ENCODE measurements at places on chromosomes 1 and 21.
A peak's percentile ranks its signal among the peaks of the same experiment; 100 is the strongest.

GRCh38 chr1:224251741-224252146 is 68.7 kb downstream of the DEGS1 start:
- DNase-seq, result no peak

DNA sequence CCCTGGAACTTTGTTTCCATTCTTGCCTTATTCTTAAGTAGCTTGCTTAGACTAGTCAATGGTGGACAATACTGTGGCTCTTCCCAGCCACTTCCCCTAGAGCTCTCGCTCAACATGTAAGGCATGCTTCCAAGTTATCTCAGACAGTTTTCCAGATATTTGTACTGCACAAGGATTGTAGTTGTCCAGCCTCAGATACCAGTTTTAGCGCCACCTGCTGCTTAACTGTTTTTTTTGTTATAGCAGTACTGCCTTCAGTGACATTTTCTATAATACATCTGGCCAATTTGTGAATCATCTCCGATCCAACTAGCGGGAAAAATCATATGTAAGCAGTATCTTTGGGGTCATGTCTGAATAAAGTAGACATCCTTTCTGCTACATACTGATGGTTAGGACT is 346.7 kb upstream of the ADGRL4 start:
- no peak for DNase-seq

- no peak for DNase-seq
Measured at GRCh38 chr1:205416322-205416721, 5.5 kb downstream of the LEMD1 start.

GRCh38 chr21:36229181-36229580 is 72.6 kb downstream of the DOP1B start:
- no peak for DNase-seq

GRCh38 chr1:4964634-4965345 is 310.4 kb downstream of the AJAP1 start:
- no peak for DNase-seq

DNA sequence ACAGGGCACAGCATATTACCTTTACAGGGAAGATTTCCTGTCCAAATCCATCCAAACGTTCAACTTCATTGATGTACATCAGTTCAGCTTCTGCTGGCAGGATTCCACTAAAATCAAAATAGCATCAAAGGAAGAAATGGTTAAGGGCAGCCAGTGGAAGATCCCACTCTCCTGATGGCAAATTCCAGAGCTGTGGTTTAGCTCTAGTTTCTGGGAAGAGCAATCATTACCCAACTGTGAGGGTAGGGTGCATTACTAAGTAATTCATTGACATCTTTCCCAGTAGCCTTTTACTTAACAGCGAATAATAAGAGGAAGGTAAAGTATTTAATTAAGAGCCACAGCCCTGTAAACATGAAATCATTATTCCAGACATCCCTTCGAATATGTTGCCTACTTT is 120.7 kb downstream of the SMYD2 start:
- DNase-seq, result no peak

DNA sequence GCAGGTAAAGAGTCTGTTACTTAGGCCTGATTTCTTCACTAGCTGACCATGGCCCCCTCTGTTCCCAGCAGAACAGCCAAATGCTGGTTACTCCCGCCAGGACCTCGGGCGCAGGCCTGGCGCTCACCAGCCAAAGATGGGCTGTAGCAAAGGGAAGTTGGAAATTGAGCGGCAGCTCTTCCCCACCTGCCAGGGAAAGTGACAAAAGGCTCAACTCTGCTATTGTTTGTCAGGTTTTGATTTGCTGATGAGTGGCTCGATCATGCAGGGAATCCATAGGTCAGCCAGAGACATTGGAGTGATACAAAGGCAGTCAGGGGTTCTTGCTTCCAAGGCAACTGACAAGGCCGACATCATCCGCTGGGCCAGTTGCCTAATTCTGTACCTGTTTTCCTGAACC is 120.1 kb downstream of the ASTN1 start:
- no peak for DNase-seq

GRCh38 chr1:95966866-95967265 is 732.9 kb downstream of the RWDD3 start:
- no peak for DNase-seq

- DNase-seq, result no peak
Measured at GRCh38 chr1:203726417-203726867, 38.5 kb upstream of the LAX1 start.

GRCh38 chr1:179757933-179758332 is 14.8 kb downstream of the FAM163A start:
- no peak for DNase-seq

DNA sequence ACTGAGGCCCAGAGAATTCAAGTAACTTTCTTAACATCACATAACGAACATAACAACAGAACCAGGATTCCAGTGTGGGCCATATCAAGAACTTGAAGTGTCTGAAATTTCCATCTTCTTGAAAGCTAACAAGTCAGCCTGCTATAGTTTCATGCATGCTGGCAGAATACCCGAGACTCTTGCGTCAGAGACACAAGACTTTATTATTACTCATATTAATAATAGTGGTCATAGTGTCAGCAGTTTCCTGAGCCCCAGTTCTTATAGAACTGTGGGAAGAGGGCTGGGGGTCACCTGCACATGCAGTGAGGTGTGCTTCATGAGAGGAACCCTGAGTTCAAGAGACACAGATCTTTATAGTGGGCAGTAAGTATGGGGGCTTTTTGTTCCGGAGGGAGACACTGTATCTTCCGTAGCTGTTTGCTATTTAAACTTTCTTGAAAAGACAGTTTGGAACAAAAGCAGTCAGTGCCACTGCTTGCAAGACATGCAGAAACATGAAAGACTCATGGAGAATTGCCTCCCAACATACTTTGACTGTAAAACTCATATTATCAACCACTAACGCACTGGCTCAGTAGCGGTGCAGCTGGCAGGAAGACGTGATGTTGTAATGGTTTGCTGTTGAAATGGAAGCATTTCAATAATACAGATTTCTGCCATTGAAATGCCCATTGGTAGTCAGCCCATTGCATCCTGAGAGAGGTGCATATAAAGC is 339.2 kb downstream of the ADGRL2 start:
- no peak for DNase-seq

DNA sequence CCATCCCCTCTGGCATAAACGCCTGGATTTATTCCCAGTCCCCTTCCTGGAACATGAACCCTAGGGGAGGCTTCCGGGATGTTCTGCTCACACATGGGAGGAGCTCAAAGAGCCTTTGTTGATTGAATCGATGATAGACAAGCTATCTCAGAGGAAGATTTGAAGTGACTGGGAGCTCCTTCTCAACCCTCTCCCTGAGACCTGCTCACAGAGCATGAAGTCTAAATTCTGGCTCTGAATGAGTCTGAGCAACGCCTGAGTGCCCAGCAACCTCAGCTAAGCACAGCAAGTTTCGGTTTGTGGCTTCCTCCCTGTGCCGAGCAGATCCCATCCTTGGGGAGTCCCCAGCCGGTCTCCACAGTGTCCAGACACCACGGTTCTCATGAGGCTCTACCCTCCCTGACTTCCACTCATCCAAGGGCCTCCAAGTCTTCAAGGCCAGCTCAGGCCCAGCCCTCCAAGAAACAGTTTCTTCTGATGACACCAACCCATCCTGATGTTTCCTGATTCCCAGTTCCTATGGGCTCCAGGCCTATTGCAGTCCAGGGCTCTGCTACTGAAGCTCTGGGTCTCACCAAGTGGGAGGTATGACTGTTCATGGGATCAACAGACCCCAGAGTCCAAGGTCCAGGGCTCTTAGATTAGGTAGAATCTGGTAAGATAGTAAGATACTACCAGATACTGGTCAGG is 190.8 kb downstream of the DYRK1A start:
- DNase-seq, result no peak

DNA sequence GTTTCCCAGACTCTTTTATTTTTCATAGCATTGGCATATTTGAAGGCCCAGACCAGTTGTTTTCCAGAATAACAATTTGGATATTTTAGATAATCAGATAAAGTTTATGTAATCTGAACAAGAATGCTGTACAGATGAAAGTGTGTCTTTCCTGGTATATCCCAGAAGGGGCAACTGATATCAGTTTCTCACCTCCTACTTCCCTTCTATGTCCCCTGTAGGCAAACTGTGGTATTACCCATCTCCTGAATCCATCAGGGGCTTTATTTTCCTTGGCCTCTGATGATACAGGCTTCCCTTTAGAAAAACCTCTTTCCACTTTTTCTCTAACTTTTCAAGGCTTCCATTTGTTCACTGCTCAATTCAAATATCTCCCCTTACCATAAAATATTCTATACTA is 87.5 kb upstream of the RGS1 start:
- DNase-seq, result no peak

GRCh38 chr1:63294803-63295594 is 27.4 kb upstream of the FOXD3 start:
- no peak for DNase-seq

DNA sequence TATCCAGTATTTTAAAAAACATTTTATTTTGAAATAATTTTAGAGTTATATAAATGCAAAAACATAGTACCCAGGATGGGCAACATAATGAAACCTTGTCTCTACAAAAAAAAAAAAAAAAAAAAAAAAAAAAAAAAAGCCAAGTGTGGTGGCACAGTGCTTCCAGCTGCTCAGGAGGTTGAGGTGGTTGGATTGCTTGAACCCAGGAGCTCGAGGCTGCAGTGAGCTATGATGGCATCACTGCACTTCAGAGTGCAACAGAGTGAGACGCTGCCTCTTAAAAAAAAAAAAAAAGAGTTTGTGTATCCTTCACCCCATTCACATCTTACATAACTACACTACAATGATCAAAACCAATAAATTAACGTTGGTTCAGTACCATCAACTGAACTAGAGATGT is 115.6 kb upstream of the KIF26B start:
- no peak for DNase-seq

GRCh38 chr21:40881767-40882166 is 34.8 kb upstream of the DSCAM start:
- DNase-seq, result no peak

GRCh38 chr1:224113545-224113917 is 380 bp upstream of the FBXO28 start:
- no peak for DNase-seq

- DNase-seq, result no peak
Measured at GRCh38 chr1:147216124-147216523, 9.0 kb downstream of the FMO5 start.

DNA sequence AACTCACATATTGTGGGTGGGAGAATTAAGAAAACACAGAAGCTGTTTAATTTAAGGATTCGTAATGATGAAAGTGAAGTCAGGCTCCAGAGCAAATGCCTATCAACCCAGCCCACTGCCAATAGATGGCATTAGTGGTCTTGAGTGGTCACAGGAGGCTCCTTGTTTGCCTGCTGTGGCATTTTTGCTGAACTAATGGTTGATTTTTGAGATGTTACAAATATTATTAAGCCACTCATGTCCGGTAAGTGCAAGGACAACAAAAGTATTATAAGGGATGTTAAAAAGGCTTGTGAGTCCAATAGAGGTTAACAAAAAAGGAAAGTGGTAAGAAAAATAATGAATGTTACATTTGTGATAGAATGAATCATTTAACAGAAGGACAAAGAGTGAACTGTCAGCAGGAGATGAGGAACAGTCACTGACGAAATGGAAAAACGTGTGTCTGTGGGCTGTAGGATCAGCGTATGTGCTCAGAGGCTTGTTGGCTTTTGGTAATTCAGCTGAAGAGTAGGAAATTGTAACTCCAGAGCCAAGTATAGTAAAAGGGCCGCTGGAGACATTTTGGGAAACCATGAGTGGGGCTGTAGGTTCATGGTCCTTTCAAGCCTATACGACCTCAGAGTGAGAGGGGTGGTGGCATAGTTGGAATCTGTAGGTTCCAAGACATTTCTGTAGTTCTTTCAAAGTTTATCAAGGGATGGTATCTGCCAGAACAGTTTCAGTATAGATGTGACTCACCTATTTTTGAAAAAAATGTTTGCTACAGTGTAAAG is 11.2 kb downstream of the SFT2D2 start:
- DNase-seq, result no peak

- DNase-seq, result no peak
Measured at GRCh38 chr1:10113501-10113900, 80.7 kb downstream of the UBE4B start.

DNA sequence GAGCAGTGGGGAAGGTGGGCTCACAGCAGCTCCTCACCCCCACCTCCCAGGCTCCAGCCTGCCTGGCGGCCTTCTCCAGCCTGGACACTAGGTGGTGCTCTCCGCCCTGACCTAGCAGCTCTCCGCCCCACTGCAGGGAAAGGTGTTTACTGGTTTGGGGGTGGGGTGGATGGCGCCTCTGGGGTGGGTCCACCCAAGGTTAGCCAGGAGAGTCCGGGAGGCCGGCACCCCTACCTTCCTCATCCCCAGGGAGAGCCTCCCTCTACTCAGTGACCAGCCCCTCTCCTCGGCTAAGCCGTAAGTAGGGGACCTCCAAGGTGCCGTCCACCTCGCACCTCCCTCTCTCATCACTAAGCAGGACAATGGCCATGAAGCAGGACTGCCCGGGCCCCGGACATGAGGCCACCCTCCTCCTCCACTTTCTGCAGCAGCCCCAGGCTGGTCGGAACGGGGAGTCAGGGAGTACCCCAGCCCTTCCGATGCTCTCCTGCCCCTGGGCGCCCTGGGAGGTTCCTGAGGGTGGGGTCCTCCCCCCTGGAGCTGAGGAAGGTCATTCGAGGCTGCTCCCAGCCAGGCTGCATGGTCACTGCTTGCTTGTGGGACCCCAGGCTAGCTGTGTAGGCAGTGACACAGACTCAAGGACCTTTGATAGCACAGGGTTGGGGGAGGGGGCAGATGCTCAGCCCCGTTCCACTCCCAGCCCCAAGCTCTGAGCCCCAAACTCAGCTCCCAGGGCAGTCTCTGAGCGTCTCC is 101.4 kb upstream of the VAMP3 start:
- peak; percentile 30 for DNase-seq

- no peak for DNase-seq
Measured at GRCh38 chr1:177780096-177780700, 189.7 kb downstream of the SEC16B start.

DNA sequence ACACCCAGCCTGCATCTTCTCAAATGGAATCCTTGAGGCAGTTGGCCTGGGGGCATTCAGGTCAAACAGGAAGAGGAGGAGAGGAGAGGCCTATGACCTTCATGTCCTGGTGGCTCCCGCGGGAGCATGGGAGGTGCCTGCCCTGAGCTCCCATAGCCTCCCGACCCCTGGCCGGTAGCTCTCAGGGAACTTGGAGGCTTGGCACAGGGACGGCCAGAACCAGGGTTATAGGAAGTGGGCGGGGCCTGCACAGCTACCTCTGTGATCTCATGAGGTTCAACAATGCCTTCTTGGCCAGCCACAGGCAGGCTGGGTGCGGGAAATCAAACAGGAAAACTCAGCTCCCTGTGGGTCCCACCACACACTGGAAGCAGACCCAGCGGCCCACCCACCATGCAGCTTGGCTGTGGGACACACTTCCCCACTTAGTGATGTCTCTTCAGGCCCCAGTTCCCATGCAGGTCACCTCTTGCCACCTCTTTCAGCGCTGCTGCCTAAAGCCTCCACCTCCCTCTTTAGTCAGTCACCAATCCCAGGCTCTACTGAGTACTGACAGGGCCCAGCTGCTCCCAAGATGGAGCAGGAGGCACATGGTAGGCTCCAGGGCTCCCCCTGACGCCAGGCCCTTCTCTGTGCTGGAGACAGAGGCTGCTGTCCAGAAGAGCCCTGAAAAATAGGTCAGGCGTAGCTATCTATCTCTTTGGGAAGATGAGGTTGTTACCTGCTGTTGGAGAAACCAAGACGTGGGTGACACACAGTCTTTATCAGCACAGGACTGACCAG is at the start of gene SLFNL1:
TSS of gene SLFNL1 (minus strand) at position 200 of the 783 bp plus-strand sequence. CDS start 1,065 bp downstream, outside the sequence.
- no peak for DNase-seq
